CMK (cell line): ENCODE measurements at places on chromosomes 2 and 18.

DNA sequence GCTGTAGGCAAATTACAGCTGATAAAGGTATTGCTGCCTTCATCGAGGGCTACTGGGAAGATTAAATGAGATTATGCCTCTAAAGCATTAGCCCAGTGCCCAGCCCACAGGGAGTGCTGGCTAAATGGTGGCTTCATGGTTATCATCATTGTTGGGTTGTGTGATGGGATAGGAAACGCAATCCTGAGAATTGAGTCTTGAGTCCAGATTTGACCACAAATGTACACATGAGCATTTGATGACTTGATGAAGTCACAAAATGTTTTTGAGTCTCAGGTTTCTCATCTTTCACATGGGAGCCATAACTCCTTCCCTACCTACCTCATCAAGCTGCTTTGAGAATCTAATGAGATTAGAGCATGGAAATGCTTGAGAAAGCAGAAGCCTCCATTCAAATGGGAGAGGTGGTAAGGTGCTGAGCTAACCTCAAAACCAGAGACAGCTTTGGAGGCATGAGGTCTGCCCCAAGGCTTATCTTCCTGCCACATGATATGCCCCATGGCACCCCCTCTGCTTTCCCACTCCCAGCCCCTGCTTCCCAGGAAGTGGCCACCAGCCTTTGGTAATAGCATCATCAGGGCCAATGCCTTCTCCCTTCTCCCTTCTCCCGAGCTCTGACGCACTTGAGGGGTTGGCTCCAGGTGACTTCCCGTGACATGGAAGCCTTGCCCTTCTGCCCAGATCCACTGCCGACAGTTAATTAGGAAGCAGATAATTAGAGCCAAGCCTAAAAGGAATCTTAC lies 149.4 kb upstream of the EPAS1 start:
- DNase-seq: no peak

DNA sequence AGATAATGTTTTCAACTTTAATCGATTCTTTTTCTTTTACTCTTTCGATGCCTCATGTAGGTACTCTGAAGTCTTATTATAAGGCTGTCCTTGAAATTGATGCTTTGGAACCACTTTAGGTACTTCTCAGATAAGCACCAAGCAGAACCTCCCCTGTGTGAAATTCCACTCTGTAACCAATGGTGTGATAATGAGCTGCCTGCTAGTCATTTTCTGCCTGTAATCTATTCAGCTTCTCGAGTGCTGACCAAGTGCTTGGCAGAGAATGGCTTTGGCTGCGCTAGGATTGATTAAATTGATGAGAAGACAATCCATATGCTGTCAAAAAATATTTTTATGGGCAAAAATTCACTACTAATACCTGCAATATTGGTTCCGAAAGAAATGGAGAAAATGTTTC lies 132.1 kb upstream of the STON1 start:
- DNase-seq: no peak

DNA sequence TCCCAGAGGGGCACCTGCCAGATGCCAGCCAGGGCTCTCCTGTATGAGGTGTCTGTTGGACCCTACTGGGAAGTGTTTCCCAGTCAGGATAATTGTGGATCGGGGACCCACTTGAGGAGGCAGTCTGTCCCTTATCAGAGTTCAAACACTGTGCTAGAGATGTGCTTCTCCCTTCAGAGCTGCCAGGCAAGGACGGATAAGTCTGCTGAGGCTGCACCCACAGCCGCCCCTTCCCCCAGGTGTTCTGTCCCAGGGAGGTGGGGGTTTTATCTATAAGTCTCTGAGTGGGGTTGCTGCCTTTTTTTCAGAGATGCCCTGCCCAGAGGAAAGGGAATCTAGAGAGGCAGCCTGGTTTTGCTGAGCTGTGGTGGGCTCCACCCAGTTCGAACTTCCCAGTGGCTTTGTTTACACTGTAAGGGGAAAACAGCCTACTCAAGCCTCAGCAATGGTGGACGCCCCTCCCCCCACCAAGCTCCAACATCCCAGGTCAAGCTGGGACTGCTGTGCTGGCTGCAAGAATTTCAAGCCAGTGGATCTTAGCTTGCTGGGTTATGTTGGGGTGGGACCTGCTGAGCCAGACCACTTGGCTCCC lies 324.0 kb upstream of the SETBP1 start:
- DNase-seq: no peak

DNA sequence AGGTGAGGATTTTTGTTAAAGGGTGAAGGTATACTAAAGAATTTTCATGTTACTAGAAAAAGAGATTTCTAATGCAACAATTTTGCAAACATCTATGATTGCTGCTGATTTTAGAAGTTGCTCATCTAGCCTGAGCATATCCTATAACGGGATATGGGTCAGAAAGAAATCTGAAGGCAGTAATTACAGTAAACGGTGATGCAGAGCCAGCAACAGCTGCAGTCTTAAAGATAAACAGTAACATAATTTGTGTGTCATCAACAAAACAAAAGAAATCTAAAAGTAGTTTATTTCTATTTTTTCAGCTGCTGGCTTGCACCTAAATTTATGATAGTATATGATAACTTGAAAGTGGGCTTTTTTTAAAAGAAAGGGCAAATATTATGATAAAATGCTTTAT lies 215.7 kb downstream of the SLC4A10 start:
- DNase-seq: no peak

DNA sequence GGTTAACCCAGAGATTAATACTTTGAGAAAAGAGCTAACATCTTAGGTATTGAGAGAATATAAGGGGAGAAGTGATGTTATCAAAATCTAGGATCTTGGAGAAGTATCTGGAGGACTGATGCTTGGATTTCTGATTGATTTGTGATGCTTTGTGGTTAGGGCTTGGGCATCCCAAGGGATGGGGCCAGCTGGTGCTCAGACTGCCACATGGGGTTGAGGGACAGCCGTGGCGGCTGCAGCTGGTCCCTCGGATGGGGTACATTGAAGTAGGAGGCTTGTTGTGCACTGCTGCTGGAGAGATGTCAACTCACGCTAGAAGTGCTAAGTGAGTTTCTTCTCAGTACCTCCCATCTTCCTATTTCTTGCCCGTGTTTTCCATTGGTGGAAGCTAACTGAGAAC lies 22.4 kb downstream of the HRH4 start:
- no peak for DNase-seq

GRCh38 chr18:73897517-73897916 lies 250.1 kb downstream of the FBXO15 start:
- no peak for DNase-seq

DNA sequence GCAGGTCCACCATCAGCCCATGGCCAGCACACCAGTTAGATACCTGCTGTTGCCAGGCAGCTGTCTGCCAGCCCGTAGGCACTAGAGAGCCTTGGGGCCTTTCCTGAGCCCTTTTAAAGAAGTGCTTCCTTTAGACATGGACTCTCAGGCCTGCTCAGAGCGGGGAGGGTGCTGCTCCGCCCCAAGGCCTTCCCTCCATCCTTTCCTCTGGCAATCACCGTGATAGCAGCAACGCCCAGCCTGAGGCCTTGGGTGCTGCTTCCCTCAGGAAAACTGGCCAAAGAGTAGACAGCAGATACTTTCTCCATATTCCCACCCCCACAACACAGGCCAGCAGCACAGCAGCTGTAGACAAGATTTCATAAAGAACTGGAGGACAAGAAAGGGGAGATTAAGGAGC lies 22.3 kb upstream of the C1QL2 start:
- no peak for DNase-seq

- DNase-seq: no peak
Observed at GRCh38 chr18:43422518-43422917, 145.2 kb upstream of the SYT4 start.

DNA sequence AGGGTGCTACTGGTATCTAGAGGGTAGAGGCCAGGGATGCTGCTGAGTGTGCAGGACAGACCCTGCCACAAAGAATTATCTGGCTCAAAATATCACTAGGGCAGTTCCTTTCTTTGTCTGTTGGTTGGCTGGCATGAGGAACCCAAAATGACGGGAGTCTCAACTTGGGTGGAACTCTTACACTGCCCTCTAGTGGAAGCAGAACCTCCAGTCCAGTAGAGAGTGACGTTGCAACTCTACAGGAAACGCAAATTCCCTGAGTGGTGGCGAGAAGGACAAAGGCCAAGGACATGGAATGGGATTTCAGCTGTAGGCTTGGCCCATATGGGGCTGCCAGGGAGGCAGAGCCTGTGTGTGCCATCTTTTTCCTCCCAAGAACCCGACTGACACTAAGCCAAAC lies 47.1 kb downstream of the COPS8 start:
- no peak for DNase-seq

DNA sequence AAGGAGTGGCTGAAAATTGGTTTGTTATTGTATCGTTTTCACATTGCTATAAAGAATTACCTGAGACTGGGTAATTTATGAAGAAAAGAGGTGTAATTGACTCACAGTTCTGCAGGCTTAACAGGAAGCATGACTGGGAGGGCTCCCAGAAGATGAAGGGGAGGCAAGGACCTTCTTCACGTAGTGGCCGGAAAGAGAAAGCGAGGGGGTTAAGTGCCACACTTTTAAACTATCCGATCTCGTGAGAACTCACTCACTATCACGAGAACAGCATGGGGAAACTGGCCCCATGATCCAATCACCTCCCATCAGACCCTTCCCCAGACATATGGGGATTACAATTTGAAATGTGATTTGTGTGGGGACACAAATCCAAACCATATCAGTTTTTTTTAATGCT lies 81.6 kb downstream of the FBXO15 start:
- no peak for DNase-seq

DNA sequence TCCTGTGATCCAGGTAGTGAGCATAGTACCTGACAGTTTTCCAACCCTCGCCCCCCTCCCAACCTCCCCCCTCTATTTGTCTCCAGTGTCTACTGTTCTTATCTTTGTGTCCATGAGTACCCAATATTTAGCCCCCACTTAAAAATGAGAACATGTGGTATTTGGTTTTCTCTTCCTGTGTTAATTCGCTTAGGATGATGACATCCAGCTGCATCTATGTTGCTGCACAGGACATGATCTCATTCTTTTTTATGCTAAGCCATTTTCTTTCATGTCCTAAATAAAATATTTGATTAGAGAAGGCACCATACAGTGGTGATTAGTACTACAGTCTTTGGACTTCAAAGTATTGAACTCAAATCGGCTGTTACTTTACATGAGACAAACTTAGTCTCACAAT lies 1087.9 kb downstream of the CBLN2 start:
- no peak for DNase-seq

GRCh38 chr2:6864923-6865345 lies 773 bp downstream of the CMPK2 start:
- DNase-seq: no peak

DNA sequence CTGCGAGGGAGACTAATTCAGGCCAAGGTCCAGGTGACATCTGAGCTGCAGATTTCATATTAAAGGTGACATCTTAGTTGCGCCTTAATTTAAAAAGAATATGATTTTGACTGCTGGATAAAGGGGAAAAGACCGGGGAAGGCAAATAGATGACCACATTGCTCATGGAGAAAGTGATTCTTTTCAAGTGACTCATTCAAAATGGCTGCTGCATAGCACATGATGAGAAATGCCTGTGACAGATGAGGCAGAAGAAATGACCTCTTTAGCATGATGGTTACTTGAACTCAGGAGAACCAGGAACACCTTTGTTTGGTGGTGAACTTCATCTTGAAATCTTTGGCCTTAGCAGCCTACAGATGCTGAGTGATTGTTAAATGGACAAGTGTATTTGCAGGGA lies 385.8 kb upstream of the TRIB2 start:
- no peak for DNase-seq

DNA sequence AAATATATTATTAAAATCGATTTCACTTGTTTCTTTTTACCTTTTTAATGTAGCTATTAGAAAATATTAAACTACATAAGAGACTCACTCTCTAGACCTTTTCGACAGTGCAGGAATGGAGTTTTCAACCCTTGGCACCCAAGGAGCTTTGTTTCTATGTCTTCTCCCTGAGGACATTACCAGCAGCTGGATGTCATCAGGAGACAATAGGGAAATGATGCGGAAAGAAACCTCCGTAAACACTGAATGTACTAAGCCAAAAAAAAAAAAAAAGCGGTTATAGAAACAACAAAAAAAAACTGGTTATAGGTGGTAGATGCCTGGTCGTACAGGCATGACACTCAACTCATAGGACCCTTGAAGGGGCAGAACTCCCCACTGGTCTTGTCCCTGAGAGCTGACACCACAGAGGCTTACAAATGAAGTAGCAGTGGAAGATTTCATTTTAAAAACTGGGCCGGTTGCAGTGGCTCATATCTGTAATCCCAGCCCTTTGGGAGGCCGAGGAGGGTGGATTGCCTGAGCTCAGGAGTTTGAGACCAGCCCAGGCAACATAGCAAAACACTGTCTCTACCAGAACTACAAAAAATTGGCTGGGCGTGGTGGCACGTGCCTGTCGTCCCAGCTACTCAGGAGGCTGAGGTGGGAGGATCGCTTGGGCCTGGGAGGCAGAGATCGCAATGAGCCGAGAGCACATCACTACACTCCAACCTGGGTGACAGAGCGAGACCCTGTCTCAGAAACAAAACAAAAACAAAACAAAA lies 23.8 kb downstream of the THAP4 start:
- no peak for DNase-seq

- DNase-seq: no peak
Observed at GRCh38 chr2:231583982-231584381, 8.7 kb upstream of the TEX44 start.

GRCh38 chr2:85989288-85989865 lies 100.6 kb upstream of the ST3GAL5 start:
- no peak for DNase-seq

- DNase-seq: no peak
Observed at GRCh38 chr18:3269241-3269913, 7.4 kb downstream of the MYL12B start.
